ENCODE measurements at places on chromosomes 12 and 14. TPM values are rescaled to one million over a fixed set of nuclear protein-coding genes. Genes with fewer than 3 reads are reported as not detected.

Gene RBP5
- total RNA-seq: not detected

GRCh38 chr14:89826596-89826995, 127.9 kb downstream of the EFCAB11 start:
- DNase-seq: no peak
- H3K27ac ChIP-seq: peak overlapping the region; percentile 59
- peaks cover 25% of the 10 kb centered on the region for H3K4me1 ChIP-seq
- H3K36me3 ChIP-seq: peaks cover 10% of the 10 kb centered on the region

GRCh38 chr12:51377099-51377984, 13.9 kb downstream of the GALNT6 start:
- H3K36me3 ChIP-seq: no peaks in the 10 kb centered on the region
- DNase-seq: no peak
- H3K4me3 ChIP-seq: no peak overlapping the region
- H3K27ac ChIP-seq: no peak overlapping the region

- H3K36me3 ChIP-seq: no peaks in the 10 kb centered on the region
- peak overlapping the region; percentile 35 for H3K4me3 ChIP-seq
- H3K4me1 ChIP-seq: peaks cover 51% of the 10 kb centered on the region
- peak overlapping the region; percentile 79 for H3K27ac ChIP-seq
- H3K27me3 ChIP-seq: no peaks in the 10 kb centered on the region
- DNase-seq: no peak
Measured at GRCh38 chr12:124923905-124924734, 9.7 kb upstream of the UBC start.

DNA sequence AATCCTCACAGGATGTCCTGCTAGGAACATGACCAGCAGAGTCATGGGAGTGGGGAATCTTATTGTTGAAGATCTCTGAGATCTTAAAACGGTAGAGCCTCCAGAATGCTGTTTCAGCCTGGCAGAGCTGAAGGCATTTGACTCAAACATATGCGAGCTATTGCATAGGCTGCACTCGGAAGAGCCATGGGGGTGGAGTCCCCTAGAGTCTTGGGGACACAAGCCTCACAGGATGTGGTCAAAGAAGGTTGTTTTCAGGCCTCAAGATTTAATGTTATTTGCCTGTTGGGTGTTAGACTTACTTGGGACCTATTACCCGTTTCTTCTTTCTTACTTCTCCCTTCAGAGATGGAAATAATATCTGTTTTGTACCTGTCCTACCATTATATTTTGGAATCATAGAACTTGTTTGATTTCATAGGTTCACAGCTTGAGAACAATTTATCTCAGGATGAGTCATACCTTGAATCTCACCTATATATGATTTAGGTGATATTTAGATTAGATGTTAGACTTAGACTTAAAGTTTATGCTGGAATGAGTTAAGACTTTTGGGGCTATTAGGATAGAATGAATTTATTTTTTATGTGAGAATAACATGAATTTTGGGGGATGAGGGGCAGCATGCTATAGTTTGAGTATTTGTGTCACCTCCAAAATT, 172.2 kb upstream of the ATP2B1 start:
- H3K27ac ChIP-seq: no peak overlapping the region
- no peaks in the 10 kb centered on the region for H3K27me3 ChIP-seq
- DNase-seq: no peak
- H3K4me3 ChIP-seq: no peak overlapping the region

DNA sequence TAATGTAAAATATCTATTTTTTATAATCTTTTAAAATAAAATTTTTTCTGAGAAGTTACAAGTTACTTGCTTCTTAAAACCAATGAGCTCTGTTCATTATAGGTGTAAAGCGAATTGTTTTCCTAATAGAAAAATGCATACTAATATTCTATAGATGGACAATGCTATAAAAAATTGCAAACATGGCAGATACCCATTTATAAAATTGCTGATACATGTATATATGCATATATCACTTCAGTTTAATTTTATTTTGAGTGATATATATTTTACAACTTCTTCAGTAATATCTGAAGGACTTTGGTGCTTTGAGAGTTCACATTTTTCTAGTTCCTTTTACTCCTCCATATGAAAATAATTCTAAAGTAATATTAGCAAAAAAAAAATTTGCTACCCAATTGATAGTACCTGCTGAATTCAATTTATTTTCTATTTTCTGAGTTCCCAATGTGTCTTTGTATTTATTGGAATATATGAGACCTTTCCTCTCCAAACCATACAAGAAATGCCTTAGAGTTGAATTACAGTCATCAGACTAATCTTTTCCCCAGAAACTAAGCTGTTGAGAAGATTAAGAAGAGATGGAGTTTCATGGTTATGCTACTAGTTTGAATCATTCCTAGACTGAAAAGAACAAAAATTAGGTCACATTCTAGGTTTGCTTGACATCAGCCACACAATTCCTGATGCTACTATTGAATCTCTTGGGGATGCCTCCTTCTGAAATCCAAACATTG, 1937.5 kb upstream of the SEL1L start:
- no peak overlapping the region for H3K27ac ChIP-seq
- H3K36me3 ChIP-seq: no peaks in the 10 kb centered on the region
- H3K27me3 ChIP-seq: no peaks in the 10 kb centered on the region

DNA sequence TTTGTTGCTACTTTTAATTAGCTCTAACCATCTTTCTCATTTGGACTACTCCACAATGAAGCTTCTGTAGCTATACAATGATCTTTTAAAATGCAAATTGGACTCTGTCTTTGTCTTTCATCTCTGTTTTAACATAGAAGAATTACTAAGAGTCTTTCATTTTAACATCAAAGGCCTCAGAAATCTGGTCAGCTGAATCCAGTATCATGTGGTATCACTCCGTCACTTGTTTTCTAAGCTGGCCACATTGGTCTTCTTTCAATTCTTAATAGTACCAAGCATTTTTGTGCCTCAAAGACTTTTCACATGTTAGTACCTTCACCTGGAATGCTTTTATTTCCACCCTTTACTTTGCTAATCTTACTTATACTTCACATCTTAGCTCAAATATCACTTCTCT, 95.5 kb upstream of the SLC16A7 start:
- DNase-seq: no peak
- no peaks in the 10 kb centered on the region for H3K36me3 ChIP-seq
- no peak overlapping the region for H3K4me3 ChIP-seq
- no peaks in the 10 kb centered on the region for H3K27me3 ChIP-seq
- peaks cover 16% of the 10 kb centered on the region for H3K4me1 ChIP-seq

Gene KLHL33
- 0.05 TPM for total RNA-seq

Gene ACRBP
- 0.73 TPM for total RNA-seq

DNA sequence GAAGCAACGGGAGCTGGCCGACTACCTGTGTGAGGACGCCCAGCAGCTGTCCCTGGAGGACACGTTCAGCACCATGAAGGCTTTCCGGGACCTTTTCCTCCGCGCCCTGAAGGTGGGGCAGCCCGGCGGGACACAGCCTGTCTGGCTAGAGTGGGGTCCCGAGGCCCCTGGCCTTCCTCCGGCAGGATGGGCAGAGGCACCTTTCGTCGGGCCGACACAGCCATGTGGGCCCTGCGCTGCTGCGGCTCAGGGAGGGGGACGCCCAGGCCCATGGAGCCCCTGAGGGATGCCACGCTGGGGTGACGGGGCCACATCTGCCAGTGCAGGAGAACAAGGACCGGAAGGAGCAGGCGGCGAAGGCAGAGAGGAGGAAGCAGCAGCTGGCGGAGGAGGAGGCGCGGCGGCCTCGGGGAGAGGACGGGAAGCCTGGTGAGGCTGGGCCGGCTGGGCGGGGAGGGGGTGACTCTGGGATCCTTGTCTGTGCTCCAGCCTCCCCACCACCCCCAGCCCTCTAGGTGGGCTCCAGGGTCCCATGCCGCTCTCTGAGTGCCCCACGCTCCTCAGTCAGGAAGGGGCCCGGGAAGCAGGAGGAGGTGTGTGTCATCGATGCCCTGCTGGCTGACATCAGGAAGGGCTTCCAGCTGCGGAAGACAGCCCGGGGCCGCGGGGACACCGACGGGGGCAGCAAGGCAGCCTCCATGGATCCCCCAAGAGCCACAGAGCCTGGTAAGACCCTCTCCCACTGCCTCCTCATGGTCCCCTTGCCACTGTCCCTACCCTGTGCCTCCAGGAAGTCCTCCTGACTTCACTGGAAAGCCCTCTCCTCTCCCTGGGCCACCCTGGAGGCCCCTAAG, 10.9 kb upstream of the ADSS1 start:
- no peak overlapping the region for H3K27ac ChIP-seq
- DNase-seq: no peak
- no peak overlapping the region for H3K4me3 ChIP-seq
- H3K4me1 ChIP-seq: peaks cover 3% of the 10 kb centered on the region
- peaks cover 14% of the 10 kb centered on the region for H3K36me3 ChIP-seq
- no peaks in the 10 kb centered on the region for H3K27me3 ChIP-seq

Gene KIF26A
- 4.5 TPM for total RNA-seq

Gene CLEC4C
- not detected for total RNA-seq

DNA sequence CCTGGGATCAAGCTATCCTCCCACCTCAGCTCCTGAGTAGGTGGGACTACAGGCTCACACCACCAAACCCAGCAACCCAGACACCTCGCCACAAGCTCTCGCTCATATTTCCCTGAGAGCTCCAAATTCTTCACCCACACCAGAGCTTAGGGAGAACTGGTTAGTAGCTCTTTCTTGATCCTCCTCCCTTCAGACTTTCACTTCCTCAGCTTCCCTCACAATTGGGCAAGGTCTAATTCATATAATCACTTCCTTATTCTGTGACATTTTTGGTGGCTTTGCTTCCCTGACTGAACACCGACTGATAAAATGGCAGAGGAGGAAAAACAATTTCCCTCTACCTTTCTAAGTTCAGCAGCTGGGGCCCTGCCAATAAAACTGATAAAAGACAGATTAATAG, 88.5 kb downstream of the GXYLT1 start:
- no peak overlapping the region for H3K4me3 ChIP-seq
- peaks cover 9% of the 10 kb centered on the region for H3K27me3 ChIP-seq
- DNase-seq: no peak
- H3K4me1 ChIP-seq: no peaks in the 10 kb centered on the region
- H3K36me3 ChIP-seq: no peaks in the 10 kb centered on the region
- H3K27ac ChIP-seq: no peak overlapping the region

DNA sequence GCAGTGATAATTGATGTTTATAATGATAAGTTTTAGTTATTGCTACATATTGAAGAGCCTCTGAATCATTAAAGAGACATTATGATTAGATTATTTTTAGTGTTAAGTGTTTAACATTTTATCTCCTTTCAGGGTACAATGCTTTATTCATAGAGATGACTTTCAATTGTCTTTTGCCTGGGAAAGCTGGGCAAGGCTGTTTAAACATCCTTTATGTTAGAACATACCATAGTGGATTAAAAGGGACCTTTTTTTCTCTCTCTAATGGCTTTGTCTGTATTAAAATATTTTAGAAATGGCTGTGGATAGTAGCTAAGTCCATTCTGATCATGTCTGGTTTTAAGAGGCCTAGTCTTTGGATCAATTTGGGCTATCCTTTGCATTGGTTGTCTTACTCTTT, 427.5 kb upstream of the MIS18BP1 start:
- H3K4me1 ChIP-seq: peaks cover 65% of the 10 kb centered on the region
- H3K27me3 ChIP-seq: no peaks in the 10 kb centered on the region
- DNase-seq: no peak

DNA sequence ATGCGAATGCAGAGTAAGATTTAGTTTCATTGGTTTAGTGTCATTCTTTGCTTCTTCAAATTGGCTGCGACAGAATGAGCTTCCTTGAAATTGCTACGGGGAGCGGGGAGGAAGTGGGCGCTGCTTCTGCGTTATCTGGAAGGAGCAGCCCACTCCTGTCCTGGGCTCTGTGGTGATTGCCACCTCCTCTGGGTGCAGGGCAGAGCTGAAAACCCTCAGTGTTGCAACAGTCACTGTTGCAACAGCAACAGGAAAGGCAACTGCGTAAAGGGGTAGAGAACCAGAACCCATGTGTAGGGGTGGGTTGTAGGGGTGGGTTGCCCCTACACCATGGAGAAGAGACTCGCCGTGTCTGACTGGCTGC, 57.7 kb downstream of the MAX start:
- no peak overlapping the region for H3K4me3 ChIP-seq
- no peaks in the 10 kb centered on the region for H3K27me3 ChIP-seq
- no peak overlapping the region for H3K27ac ChIP-seq
- peaks cover 3% of the 10 kb centered on the region for H3K4me1 ChIP-seq
- peak; percentile 44 for DNase-seq
- peaks cover 25% of the 10 kb centered on the region for H3K36me3 ChIP-seq

Gene NID2
- total RNA-seq: 58.5 TPM

GRCh38 chr12:6921539-6921938, 6.2 kb upstream of the ATN1 start:
- H3K4me1 ChIP-seq: peaks cover 29% of the 10 kb centered on the region
- H3K4me3 ChIP-seq: no peak overlapping the region
- H3K36me3 ChIP-seq: peaks cover 4% of the 10 kb centered on the region

DNA sequence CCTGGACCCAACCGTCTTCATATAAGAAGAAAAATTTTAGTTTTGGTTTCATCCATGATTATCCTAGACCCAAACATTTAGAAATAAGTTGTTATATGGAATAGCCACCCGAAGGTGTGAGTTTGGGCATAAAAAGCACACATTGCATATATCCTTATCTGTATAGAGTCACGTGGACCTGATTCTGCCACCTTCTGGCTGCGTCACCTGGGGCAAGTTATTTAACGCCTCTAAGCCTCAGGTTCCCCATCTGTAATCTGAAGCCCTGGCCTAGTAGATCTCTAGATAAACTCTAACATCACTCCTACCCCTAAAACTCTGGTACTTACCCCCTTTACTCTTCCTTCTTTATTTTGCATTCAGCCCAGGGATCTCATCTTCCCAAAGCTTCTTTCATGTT, 14.3 kb upstream of the KRT5 start:
- H3K27ac ChIP-seq: no peak overlapping the region
- no peak overlapping the region for H3K4me3 ChIP-seq
- no peak for DNase-seq
- peaks cover 32% of the 10 kb centered on the region for H3K27me3 ChIP-seq
- H3K36me3 ChIP-seq: no peaks in the 10 kb centered on the region

DNA sequence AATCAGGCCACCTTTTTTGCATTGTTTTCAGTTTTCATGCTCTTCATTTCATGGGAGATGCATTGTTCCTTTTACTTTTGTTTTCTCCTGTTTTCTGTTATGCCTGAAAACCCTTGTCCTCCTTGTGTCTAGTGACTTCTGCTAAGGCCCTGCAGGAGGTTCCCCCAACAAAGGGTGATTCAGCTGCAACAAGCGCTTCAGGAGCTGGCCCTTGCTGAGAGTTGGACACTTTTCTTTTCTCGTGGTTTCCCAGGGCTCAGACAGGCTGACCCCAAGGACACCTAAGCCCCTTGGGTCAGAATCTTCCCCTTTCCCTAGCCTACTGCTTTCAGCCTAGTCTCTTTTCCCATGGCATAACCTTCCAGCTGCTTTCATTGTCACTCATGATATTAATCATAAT, 98.9 kb downstream of the PLXNC1 start:
- H3K27ac ChIP-seq: no peak overlapping the region
- H3K36me3 ChIP-seq: no peaks in the 10 kb centered on the region
- H3K27me3 ChIP-seq: peaks cover 20% of the 10 kb centered on the region
- H3K4me1 ChIP-seq: peaks cover 4% of the 10 kb centered on the region

- H3K4me1 ChIP-seq: no peaks in the 10 kb centered on the region
- DNase-seq: no peak
- no peak overlapping the region for H3K27ac ChIP-seq
- no peaks in the 10 kb centered on the region for H3K36me3 ChIP-seq
- no peak overlapping the region for H3K4me3 ChIP-seq
- H3K27me3 ChIP-seq: peaks cover 12% of the 10 kb centered on the region
Measured at GRCh38 chr14:91095178-91095577, 18.7 kb upstream of the DGLUCY start.
